WERI-Rb-1 (cell line): ENCODE measurements at places on chromosomes 7 and 10.

DNA sequence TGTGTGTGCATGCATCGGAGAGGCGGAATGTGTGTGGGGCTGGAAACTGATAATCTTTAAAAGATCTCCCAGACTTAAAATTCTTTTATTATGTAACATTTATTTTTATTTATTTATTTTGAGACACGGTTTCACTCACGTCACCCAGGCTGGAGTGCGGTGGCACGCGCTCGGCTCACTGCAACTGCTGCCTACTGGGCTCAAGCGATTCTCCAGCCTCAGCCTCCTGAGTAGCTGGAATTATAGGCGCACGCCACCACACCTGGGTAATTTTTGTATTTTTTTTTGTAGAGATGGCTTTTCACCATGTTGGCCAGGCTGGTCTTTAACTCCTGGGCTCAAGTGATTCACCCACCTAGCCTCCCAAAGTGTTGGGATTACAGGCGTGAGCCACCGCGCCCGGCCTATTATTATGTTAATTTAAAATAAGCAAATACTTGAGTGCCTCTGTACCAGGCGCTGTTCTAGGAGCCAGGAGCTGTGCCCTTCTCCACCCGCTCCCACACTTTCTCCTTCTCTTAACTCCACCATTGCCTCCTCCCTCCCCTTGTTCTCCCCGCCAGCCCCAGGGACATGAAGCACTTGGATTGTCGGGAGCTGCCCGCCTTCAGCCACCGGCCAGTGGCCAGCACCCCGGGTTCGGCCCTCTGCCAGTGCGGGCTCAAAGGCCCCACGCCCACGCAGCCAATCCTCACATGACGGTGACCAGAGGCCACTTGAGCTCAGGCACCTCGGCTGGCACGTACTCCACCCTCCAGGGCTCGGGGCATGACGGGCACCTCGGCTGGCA, 163.6 kb downstream of the DNAJB6 start:
- DNase-seq, result no peak

- DNase-seq, result peak; percentile 49
These were observed 54.3 kb downstream of the SPDYE5 start for GRCh38 chr7:75546237-75547015.

DNA sequence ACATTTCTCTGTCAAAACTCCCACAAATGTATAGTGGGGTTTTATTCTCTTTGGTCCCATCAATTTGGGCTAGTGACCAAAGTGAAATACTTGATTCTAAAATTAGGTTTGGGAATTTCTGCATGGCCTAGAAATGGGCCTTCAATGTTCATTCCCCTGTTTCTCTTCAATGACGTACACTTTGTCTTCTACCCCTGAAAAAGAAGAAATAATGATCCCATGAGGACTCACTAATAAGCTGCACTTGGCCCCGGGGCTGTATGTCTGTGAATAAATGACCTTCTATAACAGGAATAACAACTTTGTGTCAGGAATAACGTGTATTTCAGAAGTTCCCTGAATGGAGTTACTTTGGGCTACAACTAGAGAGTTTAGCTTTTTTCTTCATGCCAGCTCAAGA, 20.2 kb downstream of the OR6B1 start:
- no peak for DNase-seq

DNA sequence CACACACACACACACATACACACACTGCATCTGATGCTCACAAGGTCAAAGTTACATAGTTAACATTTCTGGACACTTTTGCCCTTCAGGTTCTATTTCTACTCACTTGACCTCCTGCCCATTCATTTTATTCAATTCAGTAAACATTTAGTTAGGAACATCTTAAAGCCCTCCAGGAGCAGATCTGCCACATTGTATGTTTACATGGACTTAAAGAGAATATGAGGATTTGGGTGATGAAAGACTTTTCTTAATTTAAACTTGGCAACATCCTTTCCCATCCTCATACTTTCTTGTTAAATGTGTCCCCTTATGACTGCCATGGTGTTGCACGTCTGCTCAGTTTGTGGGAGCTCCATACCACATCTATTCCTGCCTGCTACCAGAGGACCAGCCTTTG, 322.8 kb upstream of the BMPER start:
- no peak for DNase-seq

- DNase-seq, result no peak
These were observed 85.0 kb downstream of the PODXL start for GRCh38 chr7:131471250-131472004.

DNA sequence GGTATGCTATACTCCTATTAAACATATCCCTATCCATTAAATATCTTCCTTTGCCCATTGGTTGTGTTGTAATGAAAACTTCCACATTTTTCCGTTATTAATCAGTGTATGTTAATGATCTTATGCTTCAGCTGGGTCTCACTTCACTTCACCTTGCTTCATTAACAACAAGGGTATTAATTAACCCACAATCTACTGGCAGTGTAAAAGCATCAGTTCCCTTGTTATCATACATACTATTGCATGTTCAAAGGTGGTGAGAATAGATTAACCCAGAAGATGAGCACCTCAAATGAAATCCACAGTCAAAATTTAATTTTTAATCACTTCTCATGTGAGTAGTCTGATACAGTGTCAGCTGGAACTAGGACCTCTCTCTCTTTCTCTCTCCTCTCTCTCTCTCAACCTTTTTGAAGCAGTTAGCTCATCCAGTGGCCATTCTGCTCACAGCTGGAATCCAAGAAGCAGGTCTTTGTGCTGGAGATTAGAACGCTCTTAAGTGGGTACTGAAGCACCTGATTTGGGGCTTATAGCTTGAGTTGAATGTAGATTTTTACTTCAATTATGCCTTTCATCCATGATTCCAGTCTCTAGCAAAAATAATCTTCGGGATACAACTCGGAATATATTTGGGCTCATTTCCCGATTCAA, 172.3 kb downstream of the RAPGEF5 start:
- no peak for DNase-seq

DNA sequence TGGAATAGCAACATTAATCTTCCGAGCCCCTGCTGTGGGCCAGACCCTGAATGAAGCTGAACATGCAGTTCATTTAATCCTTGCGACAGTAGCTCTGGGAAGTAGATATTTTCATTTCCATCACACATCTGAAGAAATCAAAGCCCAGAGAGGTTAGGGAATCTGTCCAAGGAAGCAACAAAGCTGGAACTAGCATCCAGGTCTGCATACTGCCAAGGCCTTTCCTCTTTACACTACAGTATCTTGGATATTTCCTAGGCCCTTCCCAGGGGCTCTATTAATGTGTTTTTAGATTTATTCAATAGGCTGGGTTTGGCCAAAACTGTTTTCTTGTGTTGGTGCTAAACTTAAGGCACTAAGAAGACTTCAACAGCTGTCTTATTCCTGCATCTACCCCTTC, 48.1 kb downstream of the FAM13C start:
- DNase-seq, result no peak

DNA sequence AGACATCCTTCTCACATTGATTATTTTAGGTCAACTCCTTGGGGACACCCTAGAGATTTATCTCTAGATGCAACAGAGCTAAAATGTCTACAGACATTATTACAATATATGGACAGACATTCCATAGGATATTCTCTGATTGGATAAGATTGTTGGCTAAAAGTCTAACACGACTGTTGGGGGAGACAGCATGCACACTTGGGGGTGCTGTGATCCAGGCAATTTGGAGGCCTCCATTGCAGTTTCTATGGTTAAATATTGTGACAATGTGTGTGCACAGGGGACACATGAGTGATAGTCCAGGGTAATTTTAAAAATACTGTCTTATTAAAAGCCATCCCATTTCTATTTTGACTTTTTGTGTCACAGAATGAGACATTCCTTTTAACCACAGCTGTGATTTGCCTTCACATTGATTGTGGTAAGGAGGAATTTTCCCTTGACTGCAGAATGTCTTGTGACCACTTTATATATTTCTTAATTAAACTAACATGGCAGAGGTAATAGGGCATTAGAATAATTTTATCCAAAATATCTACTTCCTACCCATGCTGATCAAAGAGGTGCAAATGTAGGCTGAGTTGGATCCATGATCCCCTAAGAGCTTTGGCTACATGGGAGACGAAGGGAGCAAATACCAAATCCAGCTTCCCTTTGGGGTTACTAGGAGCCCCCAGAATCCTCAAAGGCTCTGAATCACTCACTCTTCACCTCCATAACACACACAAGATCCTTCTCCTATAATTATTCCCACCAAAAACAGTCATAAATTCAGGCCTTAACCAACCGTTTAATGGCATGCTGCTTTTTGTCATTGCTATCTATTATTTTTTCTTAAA, 7.3 kb downstream of the TFPI2 start:
- no peak for DNase-seq

GRCh38 chr10:49408519-49409306, 12.8 kb upstream of the DRGX start:
- no peak for DNase-seq

DNA sequence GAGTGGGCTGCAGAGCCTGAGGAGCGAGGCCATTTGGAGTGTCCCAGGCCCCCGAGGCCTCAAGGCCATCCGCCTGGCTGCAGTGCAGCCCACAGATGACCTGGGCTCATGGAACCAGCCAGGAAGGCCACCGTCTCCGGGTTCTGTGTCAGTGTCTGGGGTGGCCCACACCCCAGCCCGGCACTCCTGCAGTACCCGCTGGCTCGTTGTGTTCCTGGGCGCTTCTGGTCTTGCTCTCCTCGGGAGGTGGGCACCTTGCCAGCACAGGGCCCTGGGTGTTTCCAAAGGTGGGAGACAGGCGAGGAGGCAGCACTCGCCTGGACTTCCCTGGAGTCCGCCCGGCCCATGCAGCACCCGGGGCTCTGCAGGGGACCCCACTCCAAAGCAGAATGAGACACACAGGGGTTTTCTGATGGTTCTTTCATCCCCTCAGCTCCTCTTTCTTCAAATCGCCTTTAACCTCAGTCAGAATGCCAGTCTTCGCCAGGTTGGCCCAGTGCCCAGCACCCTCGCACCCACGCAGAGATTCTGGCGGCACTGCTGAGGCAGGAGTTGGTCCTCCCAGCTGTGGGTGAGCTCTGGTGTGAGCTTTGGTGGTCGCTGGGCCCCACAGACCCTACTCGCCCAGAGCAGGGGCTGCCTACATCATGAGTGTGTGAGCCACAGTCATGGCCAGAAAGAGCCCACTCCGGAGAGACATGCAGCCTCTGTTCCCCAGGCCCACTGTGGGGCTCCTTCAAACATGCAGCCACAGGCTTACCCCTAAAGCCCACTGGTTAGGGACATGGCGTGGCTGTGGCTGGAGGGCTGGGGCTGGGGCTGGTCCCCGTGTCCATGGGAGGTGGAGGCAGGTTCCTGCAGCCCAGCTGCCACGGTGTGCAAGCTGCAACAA, 155.7 kb downstream of the EBF3 start:
- no peak for DNase-seq
